Glutamatergic neuron (in vitro differentiated cells): ENCODE measurements at places on chromosomes 2 and 18. TPM values are rescaled to one million over a fixed set of nuclear protein-coding genes. Genes with fewer than 3 reads are reported as not detected.
A peak's percentile ranks its signal among the peaks of the same experiment; 100 is the strongest.

DNA sequence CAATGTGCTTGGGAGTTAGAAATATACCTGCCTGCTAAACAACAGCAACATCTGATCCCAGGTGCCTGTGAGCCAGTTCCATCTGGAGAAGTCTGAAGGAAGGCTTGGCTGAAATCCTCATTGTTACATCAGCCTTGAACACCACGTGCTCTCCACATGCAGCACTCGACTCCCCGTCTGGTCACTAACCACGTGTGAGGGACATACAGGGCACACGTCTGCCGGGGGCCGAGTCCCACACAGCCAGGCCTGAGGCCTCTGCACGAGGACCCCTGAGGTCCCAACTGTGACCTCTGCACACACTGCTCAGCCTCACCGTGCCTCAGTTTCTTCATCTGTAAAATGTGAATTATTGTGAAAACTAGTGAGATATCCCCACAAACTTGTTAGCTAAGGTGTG is 236.5 kb upstream of the SALL3 start:
- H3K27me3 ChIP-seq, result no peaks in the 10 kb centered on the region
- no peaks in the 10 kb centered on the region for H3K36me3 ChIP-seq
- no peaks in the 10 kb centered on the region for H3K4me1 ChIP-seq
- DNase-seq, result no peak

The C2orf78 gene
- total RNA-seq, result not detected

GRCh38 chr2:88187038-88187676 is 17.0 kb downstream of the THNSL2 start:
- H3K4me3 ChIP-seq, result no peak overlapping the region
- no peak overlapping the region for H3K27ac ChIP-seq
- H3K27me3 ChIP-seq, result no peaks in the 10 kb centered on the region

DNA sequence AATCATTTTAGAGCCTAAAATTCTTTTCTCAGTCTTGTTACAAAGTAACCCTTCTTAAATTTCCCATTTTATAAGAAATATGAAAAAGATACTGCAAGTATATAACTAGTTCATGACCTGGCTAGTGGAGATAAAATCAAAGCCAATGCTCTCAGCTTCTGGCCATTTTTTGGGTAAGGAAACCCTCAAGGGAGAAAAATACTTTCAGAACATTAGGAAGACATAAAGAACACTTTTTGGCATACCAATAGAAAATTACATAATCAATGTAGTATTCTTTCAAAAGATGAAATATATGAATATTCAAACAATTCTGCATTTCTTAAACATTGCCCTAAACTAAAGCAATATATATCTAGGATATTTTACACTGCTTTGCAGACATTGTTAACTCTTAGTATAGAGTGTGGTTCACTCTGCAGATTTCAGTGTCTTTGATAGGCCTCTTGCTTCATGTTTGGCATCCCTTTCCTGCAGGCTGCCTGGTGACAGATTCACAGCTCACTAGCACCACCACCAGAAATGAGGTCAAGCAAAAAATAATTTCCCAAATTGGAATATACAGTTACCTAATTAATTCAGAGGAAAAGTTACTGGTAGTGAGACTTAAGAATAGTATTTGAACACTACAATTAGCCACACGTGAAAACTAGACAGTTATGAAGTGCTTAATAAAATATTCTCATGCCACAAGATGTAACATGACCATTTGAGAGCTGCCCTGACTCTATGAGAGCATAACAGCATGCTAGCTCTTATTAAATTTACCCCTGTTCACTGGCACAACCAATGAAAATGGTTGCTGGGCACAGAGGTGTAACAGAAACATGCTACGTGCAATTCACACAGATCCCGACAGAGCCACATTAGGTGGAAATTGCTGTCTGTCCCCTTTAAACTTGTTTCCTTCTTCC is 36.0 kb downstream of the PAIP2B start:
- H3K27ac ChIP-seq, result peak overlapping the region; percentile 2
- H3K4me3 ChIP-seq, result no peak overlapping the region
- peaks cover 8% of the 10 kb centered on the region for H3K36me3 ChIP-seq
- DNase-seq, result no peak
- H3K27me3 ChIP-seq, result no peaks in the 10 kb centered on the region
- no peaks in the 10 kb centered on the region for H3K4me1 ChIP-seq

GRCh38 chr2:73823916-73824523 is 4.7 kb upstream of the STAMBP start:
- H3K27ac ChIP-seq, result no peak overlapping the region
- H3K4me3 ChIP-seq, result no peak overlapping the region
- no peaks in the 10 kb centered on the region for H3K4me1 ChIP-seq
- H3K36me3 ChIP-seq, result no peaks in the 10 kb centered on the region

DNA sequence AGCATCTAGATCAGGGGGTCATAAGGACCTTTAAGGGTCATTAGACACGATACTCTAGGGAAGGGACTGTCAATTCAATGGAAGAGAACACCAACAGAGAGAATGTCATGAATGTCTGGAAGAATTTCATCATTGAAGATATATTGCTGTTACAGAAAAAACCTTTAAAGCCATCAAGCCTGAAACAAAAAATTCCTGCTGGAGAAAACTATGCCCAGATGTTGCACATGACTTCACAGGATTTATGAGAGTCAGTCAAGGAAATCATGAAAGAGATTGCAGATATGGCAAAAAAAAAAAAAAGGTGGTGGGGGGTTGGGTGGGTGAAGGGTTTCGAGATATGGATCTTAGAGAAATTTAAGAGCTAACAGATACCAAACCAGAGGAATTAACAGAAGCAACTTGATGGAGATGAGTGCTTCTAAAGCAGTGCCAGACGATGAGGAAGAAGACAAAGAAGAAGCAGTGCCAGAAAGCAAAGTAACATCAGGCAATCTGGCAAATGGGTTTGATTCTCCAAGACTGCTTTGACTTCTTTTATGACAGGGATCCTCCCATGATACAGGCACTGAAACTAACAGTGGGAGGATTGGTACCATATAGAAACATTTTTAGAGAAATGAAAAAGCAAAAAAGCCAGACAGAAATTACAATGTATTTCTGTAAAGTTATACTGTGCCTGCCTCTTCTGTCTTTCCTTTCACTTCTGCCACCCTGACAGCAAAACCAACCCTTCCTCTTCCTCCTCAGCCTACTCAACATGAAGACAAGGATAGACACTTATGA is 28.5 kb downstream of the MAP4K3 start:
- H3K27me3 ChIP-seq, result no peaks in the 10 kb centered on the region
- H3K4me3 ChIP-seq, result no peak overlapping the region
- peaks cover 19% of the 10 kb centered on the region for H3K4me1 ChIP-seq
- no peaks in the 10 kb centered on the region for H3K36me3 ChIP-seq
- no peak overlapping the region for H3K27ac ChIP-seq

DNA sequence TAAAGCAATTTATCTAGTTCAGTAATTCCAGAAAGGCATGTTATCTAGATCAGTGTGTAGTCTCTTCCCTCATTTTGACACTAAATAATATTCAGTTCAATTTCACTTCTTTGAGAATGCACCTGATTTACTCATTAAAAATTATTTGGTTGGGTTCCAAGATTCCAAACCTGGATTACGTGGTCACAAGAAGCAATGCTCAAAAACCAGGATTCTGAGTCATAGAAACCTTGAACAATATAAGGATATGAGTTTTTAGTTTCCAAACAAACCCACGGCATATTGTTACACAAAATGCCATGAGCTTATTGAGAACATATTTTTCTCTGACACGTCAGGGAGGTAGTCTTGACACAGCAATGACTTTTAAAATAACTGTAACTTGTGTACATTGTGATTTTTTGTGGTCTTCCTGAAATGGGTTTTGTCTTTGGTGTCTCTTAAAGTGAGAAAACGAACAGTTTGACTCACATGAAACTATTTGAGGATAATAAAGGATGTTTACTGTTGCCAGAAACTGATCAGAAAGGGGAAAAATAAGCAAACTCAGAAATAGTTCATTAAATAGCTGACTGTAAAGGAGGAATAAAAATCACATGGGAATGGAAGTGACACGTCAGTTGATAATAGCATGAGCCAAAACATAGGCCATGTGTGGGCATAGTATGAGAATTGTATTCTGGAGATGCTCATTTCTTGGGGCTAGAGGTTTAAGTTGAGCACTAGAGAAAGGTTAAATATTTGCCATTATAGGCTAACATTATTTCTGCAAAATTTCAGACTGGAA is 617.7 kb upstream of the CDH2 start:
- H3K36me3 ChIP-seq, result no peaks in the 10 kb centered on the region
- no peak overlapping the region for H3K4me3 ChIP-seq
- peaks cover 2% of the 10 kb centered on the region for H3K27me3 ChIP-seq
- H3K4me1 ChIP-seq, result peaks cover 4% of the 10 kb centered on the region
- no peak for DNase-seq

DNA sequence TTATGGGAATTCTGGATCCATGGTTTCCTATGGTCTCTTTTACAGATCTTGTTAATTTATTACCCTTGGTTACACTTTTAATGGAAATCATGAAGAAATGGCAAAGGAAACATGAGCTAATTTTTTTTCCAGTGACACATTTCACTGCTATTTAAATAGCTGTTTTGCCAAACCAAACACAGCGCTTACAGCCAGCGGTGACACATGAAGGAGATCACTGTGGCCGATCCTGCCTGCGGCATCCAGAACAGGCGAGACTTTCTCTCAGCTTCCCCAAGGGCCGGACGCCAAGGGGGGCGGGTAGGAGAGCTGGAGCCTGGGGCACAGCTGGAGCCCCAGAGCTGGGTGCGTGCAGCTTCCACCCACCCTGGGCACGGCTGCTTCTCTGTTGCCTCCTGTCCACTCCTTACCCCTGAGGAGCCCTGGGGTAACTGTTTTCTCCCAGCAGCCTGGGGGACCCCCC is 81.4 kb upstream of the PKDCC start:
- H3K36me3 ChIP-seq, result no peaks in the 10 kb centered on the region
- peaks cover 36% of the 10 kb centered on the region for H3K4me1 ChIP-seq
- H3K27ac ChIP-seq, result no peak overlapping the region
- no peak overlapping the region for H3K4me3 ChIP-seq
- no peak for DNase-seq

The ABCG5 gene
- total RNA-seq, result not detected

The ZSWIM2 gene
- total RNA-seq, result not detected

The FHOD3 gene
- total RNA-seq, result 21.2 TPM

The MPP4 gene
- total RNA-seq, result 0.25 TPM

GRCh38 chr2:121955426-121955825 is 200.0 kb downstream of the TSN start:
- DNase-seq, result peak; percentile 40
- H3K36me3 ChIP-seq, result peaks cover 7% of the 10 kb centered on the region
- no peak overlapping the region for H3K27ac ChIP-seq
- H3K4me1 ChIP-seq, result peaks cover 3% of the 10 kb centered on the region
- no peak overlapping the region for H3K4me3 ChIP-seq
- H3K27me3 ChIP-seq, result no peaks in the 10 kb centered on the region
